Frontal cortex (tissue), 4 donors: ENCODE measurements at places on chromosomes 2 and 18. TPM values are rescaled to one million over a fixed set of nuclear protein-coding genes. Genes with fewer than 3 reads are reported as not detected.

- no peak for DNase-seq
Measured at GRCh38 chr2:189581354-189582139, 961 bp upstream of the SLC40A1 start.

DNA sequence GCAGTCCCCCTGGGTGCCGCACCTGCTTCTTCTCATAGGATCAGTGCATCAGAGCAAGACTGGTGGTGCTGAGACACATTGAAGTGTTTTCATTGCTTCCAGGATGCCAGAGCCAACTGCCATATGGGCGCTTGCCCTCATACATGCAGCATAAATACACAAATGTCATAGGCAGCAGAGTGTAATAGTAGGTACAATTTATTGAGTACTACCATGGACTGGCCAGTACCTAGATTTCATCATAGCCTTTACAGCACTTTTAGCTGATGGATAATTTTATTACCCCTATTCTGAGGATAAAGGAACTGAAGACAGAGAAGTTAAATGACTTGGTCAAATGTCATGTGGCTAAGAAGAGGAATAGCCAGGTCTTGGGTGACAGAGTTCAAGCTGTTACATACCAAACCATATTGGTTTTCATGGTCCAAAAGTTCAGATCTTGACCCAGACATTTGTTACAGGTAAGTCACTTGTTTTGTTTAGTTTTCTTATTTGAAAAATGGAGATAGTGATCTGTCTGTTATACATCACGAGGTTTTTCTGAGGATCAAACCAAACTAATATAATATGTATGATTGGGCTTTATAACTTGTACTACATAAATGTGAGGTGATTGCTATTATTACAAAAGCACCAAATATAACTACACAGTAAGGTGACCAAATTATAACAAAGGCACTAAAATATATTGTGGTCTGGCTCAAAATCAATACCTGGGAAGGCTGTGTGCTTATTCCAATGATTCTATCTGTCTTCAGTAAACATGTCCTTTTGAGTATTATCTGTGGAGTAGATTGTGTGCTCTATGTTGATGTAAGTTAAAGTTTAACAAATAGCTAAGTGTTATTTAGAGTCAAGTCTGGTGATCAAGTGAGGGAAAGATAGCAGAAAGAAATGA lies 151.9 kb upstream of the CYRIA start:
- no peak for DNase-seq

The CDH2 gene
- 215 TPM for total RNA-seq

DNA sequence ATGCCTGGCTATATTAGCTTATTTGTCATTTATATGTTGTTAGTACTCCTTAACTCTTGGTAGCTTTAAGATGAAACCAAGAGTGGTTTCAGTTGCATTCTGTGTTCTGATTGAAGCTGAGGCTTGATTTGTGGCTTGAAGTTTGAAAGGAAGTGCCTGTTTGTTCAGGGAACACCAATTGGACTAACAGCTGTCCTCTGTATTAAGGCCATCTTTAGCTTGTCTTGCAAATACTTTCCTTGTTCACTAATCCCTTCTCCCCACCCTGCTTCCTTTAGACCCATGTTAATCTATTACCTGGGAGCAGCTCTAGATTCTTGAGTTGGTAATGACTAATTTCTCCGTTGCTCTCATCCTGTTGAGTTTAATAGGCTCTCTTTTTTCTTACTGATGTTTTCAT lies 13.4 kb downstream of the ITGA6 start:
- no peak for DNase-seq

The LINC00305 gene
- not detected for total RNA-seq

GRCh38 chr2:118477111-118477862 lies 370.2 kb downstream of the EN1 start:
- no peak for DNase-seq

- DNase-seq, result no peak
Measured at GRCh38 chr2:227761740-227762476, 16.2 kb downstream of the SCYGR8 start.

DNA sequence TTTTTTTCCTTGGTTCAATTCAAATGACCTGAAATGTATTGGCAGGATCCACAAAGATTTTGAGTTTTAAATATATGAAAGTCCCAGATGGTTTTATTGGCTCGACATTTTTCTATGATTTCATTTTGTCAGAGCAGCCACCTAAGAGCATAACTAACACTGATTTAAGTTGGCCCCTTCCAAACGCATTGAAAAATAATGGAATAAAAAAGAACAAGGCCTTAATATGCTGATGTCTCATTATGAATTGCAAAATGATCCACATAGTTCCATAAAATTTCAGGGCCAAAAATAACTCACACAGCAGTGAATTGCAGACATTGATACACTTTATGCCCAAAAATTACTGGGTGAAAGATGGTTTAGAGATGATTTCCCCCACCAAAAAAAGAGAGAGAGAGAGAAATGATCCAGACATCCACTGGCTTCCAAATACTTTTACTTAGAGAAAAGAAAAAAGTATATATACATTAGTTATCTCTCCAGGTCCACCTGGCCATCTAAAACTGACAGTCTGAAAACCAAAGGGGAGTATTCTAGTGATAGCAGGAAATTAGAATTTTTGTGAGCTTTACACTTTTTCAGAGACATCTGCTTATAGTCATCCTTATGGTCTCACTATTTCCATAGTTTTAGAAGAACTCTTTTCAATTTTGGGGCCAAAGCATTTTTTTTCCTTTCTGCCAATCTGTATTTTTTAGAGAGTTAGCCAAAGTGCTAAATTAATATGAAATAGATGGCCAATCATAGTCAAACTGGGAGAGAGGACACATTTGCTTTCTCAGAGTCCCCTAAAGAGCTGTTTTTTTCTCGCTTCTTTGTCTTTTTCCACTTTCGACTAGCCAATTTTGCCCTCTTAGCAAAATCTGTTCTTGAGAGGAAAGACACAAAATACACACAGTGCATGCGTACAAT lies 213.5 kb upstream of the RND3 start:
- no peak for DNase-seq

DNA sequence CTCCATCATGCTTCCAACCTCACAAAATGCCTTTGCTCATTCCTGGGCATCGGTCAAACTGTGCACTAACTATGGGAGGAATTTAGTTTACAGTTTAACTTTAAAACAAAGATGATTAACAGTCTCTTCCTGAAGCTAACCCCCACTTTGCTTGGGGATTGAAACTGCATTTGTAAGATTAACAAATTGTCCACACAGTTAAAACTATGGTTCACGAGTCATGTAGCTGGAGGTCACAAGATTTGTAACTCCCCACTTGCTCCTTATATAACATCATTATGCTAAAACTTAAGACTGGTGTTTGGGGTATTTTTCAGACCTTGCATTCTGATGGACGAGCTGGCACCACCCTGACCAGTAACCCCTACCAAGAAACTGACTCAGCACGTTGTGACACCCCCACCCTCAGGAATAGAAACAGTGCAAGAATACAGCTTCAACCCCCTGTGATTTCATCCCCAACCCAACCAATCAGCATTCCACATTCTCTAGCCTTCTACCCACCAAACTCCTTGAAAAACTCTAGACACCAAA lies 252.3 kb downstream of the MBD5 start:
- DNase-seq, result no peak

GRCh38 chr18:9478545-9478944 lies 3.2 kb downstream of the RALBP1 start:
- DNase-seq, result no peak

- no peak for DNase-seq
Measured at GRCh38 chr18:57744211-57744694, 58.9 kb downstream of the ATP8B1 start.

- no peak for DNase-seq
Measured at GRCh38 chr2:257429-257828, 6.4 kb downstream of the SH3YL1 start.

DNA sequence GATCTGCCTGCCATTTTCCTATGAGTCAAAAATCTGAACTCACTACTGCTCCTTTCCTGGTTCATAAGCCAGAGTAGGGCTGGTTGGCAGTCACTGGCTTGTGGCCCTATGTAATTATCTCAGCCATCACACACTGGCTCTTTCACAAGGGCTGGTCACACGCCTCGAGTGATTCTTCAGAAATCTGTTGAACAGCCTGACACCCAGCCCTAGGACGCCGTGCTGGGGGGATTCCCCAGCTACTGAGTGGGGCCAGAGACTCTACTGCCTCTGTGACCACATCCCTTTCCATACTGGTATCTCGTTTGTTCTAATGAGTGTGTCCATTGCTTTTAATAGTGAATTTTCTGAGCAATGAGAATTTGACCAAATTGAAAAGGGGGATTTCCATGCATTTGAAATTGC lies 45.8 kb upstream of the RBM44 start:
- DNase-seq, result no peak

DNA sequence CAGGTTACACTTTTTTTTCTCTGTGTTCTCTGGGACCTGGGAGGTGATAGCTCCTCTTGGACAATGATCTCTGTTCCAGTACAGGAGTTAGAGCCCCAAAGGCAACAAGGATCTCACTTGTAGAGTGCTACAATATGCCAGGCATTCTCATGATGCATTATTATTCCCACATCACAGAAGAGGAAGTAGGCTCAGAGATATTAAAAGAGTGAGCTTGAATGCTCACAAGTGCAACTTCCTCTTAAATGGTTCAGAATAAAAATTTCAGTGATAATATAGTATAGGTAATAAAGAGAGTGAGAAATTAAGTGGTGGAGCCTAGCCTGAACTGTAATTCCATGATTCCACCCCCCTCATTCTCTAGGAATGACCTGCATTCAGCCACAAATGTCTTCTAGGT lies 21.4 kb downstream of the POLE4 start:
- no peak for DNase-seq

GRCh38 chr2:10923008-10923375 lies 11.3 kb downstream of the KCNF1 start:
- no peak for DNase-seq

GRCh38 chr2:120910164-120910563 lies 174.5 kb downstream of the GLI2 start:
- DNase-seq, result no peak

DNA sequence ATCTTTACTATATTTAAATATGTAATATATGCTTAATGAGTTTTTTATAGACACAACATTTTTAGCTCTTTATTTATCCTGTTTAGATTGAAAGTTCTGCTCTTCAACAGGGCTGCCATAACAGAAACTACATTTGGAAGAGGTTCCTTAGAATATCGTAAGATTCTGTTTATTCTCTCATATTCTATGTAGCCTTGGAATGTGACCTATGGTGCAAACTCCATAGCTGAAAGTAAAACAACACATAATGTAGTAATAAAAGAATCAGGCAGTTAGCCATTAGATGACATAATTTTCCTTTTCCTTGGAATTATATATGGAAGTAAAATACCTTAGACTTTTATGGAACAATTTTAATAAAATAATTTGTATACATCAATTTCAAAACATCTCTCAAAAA lies 91.3 kb downstream of the ZNF804A start:
- DNase-seq, result no peak

- DNase-seq, result no peak
Measured at GRCh38 chr2:99841749-99842148, 300.6 kb downstream of the AFF3 start.

DNA sequence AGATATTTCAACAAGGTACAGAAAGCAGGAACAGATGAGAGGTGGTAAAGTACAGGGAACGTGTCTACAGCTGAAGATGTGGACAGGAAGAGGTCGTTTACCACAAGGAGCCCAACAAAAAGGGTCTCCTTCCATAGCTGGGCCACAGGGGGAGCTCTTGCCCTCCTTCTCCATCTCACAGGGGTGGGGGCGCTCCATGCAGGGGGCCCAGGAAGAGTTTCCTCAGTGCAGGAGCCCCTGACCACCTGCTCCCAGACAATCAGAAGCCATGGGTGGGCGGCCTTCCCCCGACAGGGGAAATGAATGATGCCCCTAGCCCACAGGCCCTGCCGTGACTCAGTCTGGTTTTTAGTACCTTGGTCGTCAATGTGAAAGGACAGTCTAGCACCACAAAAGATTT lies 163.6 kb upstream of the ZNF516 start:
- no peak for DNase-seq

DNA sequence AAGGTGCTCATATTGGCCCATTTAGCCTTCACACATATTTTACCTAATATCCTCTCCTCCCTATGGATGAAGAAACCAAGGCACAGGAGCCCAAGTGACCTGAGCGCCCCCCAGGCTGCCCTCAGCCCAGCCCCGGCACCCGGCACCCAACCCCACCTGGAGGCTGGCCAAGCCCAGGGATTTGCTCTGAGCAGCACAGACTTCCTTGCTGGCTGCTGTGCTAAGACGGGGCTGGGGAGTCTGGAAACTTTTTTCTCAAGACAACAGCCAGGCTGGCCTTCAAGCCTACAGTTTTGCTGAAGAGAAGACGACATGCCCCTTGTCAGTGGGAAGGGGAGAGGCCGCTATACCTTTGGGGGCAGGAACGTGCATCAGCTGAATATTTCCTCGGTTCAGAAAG lies 52.7 kb upstream of the LAMA1 start:
- DNase-seq, result no peak

- DNase-seq, result no peak
Measured at GRCh38 chr2:172389685-172390339, 37.6 kb upstream of the ITGA6 start.

- no peak for DNase-seq
Measured at GRCh38 chr2:78564666-78565065, 460.8 kb upstream of the REG3G start.

DNA sequence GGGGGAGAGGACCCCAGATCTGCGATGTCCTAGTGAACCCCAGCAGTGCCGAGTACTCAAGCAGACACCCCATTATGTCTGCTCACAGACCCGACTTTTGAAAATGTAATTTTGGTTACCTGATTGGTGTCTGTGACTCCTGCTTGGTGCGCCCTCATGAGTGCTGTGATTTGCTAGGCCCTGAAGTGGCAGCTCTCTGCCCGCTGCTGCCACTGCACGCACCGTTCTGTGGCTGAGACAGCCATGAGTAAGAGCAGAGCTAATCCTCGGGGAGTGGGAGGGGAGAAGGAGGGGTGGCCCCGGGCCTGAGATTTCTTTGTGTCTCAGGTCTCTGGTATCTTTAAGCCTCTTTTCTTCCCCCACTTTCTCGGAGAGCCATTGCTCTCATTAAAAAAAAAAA lies 18.2 kb downstream of the FHOD3 start:
- no peak for DNase-seq

The DNAJC5G gene
- not detected for total RNA-seq

DNA sequence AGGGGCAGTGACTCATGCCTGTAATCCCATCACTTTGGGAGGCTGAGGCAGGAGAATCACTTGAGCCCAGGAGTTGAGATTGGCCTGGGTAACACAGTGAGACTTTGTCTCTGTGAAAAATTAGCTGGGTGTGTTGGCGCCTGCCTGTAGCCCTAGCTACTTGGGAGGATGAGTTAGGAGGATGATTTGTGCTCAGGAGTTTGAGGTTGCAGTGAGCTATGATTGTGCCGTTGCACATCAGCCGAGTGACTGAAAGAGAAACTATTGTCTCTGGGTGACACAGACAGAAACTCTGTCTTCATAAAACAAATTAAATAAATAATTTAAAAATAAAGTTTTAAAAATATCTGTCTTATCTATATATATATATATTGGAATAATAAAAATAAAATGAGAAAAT lies 1844.6 kb upstream of the PIK3C3 start:
- no peak for DNase-seq

GRCh38 chr18:2848247-2849246 lies 1.7 kb downstream of the EMILIN2 start:
- no peak for DNase-seq

- DNase-seq, result no peak
Measured at GRCh38 chr2:238601433-238602222, 174.9 kb downstream of the ASB1 start.

- no peak for DNase-seq
Measured at GRCh38 chr2:49189512-49190225, 35.4 kb upstream of the FSHR start.

GRCh38 chr2:221518935-221519625 lies 53.0 kb downstream of the EPHA4 start:
- DNase-seq, result no peak
